ENCODE measurements at places on chromosomes 16 and 17.
A peak's percentile ranks its signal among the peaks of the same experiment; 100 is the strongest.

GRCh38 chr17:14058051-14058450 is 11.3 kb upstream of the COX10 start:
- DNase-seq, result no peak

- DNase-seq, result no peak
These were observed 26.5 kb downstream of the BCAS3 start for GRCh38 chr17:60704170-60704569.

GRCh38 chr16:71789136-71789535 is 19.5 kb downstream of the AP1G1 start:
- DNase-seq, result no peak

- no peak for DNase-seq
These were observed 15.2 kb downstream of the CHMP6 start for GRCh38 chr17:81006891-81007290.

DNA sequence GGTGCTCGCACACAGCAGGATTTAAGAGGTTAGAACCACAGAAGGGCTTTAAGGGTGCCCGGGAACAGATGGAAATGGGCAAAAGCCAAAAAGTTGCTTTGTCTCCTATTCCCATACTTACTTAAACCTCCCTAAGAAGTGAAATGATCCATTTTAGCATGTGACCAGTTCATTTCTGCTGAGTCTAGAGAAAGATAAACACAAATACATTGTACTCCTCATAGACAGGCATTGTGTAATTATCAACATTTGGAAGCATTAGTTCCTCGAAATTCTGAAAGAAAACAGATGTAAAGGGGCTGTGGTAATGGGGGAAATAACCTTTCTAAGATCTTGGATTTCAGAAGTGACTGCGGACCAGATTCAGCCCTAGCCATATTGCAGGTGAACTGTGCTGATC is 178.3 kb downstream of the CYB561 start:
- DNase-seq, result no peak

GRCh38 chr16:72060405-72060804 is 2.6 kb upstream of the HPR start:
- DNase-seq, result no peak

DNA sequence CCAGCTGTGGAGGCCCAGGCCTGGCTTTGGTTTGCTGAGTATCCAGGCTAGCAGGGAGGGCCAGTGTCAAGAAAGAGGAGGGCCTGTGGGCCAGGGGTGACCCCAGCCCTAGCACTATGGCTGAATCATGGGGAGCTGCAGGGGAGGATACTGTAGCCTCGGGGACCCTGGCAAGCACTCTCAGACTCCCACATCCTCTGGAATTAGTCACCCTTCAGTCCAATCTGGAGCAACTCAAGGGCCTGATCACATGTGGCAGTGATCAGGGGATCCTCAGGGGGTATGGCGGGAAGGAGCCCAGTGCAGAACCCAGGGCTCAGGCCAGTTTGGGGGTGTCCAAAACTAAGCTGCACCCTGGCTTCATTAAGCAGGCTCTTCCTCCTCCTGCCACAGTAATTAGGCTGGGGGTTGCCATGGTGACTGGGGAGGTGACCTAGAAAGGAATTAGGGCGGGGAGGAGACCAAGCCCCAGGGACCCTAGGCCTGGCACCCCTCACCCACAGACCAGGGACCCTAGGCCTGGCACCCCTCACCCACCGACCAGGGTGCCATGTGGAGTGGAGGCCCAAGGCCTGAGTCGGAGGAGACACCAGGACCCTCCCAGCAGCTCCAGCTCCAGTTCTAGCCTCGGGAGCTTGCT is 5.8 kb downstream of the NLGN2 start:
- no peak for DNase-seq

DNA sequence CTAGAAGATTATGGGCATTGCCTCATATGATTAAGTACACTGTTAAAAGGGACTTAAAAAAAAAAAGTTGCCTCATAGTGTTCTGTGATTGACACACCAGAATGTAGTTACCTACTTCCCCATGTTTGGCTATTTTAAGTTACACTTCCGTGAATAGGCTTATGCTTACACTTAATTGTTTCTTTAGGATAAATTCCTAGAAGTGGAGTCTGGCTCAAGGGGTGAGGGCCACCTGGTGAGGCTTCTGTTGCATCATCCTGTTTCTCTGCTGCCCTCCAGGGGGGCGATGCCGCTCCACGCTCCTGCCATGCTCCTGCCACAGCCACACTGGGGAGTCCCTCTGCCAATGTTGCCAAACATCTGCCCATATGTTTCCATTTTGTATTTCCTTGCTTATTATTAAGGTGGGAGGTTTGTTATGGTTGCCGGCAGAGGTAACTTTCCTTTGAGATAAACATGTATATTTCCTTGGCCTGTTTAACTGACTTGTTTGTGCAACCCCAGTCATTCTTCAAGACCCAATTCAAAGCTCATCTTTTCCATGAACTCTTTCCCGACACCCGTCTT is 73.1 kb downstream of the KSR1 start:
- no peak for DNase-seq

- no peak for DNase-seq
These were observed 55.0 kb upstream of the RASL10B start for GRCh38 chr17:35676441-35676840.

GRCh38 chr16:77306075-77306474 is 106.9 kb downstream of the SYCE1L start:
- DNase-seq, result no peak

DNA sequence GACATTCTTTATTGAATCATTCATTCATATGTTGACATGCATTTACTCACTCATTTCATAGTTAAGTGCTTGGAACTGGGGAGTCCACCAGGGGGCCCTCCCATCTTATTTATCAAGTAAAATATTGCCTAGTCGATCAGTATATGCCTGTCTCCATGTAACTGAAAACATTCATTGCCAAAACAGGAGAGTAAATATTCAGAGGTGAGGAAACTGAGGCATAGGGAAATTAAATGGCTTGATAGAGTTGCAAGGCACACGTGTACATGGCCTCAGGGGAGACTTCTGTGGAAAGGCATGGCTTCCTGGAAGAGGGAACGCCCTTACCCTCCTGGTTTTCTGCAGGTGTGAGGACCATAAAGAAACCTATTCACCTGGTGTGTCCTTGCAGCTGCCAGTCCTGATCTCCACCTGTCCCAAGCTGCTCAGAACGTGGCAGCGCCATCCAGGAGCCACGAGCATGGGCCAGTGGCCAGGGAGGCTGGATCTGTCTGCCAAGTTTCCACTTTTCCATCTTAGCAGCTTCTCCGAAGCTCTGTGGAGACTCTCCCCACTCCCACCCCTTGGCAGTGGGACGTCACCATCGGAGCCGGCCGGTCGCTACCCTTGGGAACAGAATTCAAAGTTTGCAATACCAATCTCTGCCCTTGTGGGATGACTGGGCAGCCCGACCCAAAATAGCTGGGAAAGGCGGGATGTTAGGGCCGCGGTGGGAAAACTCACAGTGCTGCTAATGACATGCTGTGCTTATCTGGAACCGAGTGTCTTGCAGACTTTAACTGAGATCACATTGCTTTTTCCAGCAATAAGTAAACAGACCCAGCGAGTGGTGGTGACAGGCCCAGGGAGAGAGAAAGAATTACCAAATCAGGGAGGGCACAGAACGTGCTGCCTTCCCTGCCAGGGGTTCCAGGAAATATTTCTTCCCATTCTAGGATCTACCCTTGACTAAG is 4.1 kb upstream of the C1QTNF1 start:
- peak; percentile 40 for DNase-seq

DNA sequence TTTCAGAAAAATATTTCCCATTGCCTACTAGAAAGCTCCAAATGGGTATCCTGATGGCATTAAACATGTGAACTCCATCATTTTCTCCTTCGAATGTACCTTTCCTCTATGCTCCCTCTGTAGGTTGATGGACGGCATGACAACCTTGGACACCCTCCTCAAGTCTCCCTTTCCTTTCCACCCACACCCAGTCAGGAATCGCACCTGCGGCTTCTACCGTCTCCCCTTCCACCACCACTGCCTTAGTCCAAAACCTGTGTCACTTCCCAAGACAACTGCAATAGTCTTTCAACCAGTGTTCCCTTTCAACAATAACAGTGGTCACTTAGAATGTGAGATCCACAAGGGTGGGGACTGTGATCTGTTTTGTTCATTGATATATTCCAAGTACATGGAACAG is 233.1 kb upstream of the AXIN2 start:
- DNase-seq, result peak; percentile 17

Measured in endothelial cell (in vitro differentiated cells).